Spinal cord (tissue), 10 donors: ENCODE measurements at places on chromosomes 7 and 10.
A peak's percentile ranks its signal among the peaks of the same experiment; 100 is the strongest.

DNA sequence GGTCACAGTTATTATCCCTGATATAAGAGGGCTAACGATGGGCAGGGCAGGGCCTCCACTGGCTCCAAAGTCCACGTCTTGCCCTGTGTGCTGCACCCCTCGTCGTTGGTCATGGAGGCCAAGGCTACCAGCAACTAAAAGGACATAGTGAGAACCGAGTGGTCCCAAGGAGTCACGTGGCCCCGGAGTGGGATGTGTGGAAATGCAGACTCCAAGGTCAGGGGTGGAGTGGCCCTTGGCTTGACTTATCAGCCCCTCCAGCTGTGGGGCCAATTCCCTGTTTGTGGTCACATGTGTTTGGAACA lies 30.7 kb downstream of the BTBD16 start:
- no peak for DNase-seq

- DNase-seq: no peak
Observed at GRCh38 chr10:84706875-84707274, 378.5 kb downstream of the CCSER2 start.

GRCh38 chr7:102008535-102009262 lies 191.3 kb downstream of the CUX1 start:
- DNase-seq: no peak

GRCh38 chr7:157795199-157795598 lies 458.4 kb downstream of the DNAJB6 start:
- DNase-seq: no peak

- no peak for DNase-seq
Observed at GRCh38 chr10:112307358-112308124, 24.3 kb downstream of the TECTB start.

GRCh38 chr7:155815332-155816191 lies 3.3 kb upstream of the SHH start:
- no peak for DNase-seq

DNA sequence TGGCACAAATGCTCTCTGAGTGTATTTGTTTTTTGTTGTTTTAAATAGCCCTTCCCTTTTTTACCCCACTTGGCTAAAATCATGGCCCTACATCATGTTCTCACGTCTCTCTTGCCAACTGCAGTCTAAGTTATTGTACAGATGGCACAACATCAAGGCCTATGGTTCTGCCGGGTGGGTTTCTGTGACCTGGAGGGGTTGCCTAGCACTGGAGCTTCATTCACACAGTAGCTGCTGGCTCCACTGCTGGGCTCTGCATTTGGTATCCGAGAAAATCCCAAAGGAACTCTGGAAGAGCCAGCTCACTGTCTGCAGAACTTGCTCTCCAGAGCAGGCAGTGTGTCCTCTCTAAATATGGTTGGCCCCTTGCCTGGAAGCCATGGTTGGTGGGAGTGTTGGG lies 120.6 kb downstream of the LRRC4 start:
- DNase-seq: peak; percentile 57

- DNase-seq: no peak
Observed at GRCh38 chr10:133253361-133253955, 15.8 kb downstream of the VENTX start.

DNA sequence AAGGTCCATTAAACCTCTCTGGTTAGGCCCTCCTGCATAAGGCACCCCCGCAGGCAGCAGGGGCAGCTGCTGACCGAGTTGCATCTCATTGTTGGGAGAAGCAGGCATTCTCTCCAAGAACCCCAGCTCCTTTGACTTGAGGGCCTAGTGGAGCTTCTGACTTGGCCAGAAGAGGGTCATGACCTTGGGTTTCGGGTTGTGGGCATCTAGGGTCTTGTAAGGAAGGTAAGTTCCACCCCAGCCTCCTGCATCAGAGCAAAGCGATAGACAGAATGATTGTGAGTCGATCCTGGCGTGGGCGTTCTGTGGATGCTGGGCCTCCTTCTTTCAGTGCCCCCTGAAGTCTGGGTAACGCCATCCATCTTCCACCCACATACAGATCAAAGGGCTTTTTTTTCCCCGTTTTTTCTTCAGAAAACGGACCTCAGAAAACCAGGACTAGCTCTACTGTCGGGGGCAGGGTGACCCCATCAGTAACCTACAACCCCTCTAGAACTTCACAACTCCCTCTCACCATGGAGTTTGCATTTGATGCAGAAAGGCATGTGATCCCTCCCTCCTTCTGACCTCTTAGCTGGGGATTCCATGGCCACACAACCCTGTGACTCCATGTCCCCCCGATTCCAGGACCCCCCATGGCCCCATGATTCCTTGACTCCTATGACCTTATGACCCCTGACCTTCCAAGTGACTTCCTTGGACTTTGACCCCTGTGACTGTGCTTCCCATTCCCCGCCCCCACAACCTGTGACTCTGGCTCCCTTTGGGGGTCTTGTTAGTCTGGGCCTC lies 3.0 kb downstream of the SEMA4G start:
- no peak for DNase-seq

GRCh38 chr10:127079392-127079791 lies 117.0 kb downstream of the INSYN2A start:
- no peak for DNase-seq

- no peak for DNase-seq
Observed at GRCh38 chr10:3525832-3526449, 259.1 kb downstream of the KLF6 start.

DNA sequence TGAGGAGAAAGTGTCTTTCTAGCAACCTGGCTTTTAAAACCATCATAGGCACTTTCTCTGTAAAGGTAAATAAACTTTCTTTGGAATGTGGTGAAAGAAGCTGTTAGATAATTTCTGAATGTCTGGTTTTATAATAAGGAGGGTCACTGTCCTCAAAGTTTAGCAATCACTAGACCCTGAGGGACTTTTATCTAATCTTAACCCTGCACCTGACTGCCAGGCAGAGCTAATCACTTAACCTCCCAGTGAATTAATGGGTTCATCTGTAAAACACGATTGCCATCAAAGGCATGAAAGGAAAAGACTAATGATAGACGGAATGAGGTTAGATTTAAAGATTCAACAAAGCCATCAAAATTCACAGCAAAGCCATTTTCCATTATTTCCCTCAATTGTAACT lies 553.8 kb downstream of the GRM8 start:
- no peak for DNase-seq

GRCh38 chr7:28666154-28666553 lies 253.8 kb downstream of the CREB5 start:
- DNase-seq: no peak

DNA sequence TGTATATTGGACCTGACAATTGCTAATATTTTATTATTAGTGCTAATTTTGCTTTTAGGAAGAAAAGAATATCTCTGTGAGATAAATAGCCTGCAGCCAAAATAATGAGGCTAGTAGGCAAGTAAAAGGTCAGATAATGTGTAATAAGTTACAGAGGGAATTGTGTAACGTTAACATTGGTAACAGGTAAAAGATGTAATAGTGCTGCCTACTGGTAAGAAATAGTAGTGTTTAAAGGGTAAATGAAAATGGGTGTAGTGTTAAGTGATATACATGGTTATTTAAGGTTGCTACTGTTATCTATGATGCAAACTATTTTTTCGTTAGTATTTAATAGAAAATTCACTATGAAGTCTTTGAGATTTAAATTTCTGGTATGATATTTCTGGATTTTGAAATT lies 9.2 kb upstream of the FOXP2 start:
- no peak for DNase-seq

- DNase-seq: no peak
Observed at GRCh38 chr7:74535951-74536356, 82.2 kb downstream of the GTF2IRD1 start.

- DNase-seq: no peak
Observed at GRCh38 chr10:124541076-124541903, 79.7 kb downstream of the LHPP start.

GRCh38 chr7:69782917-69783684 lies 184.8 kb downstream of the AUTS2 start:
- peak; percentile 59 for DNase-seq

DNA sequence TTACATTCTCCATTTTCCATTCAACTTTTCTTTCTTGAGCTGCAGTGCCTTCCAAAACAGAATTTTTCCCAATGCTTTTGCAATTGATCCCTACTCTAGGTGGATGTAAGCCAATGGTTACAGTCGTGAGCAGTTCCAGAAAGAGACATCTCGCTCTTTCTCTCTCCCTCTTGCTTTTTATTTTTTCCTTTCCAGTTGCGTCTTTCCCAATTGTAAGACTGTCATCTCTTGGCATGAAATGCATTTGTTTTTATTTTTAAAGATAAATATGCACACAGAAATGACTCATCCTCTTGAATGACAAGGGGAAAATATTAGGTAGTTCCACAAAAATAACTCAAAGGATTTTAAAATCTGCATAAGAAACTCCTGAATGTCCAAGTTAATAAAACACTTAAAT lies 25.1 kb downstream of the GLI3 start:
- no peak for DNase-seq

DNA sequence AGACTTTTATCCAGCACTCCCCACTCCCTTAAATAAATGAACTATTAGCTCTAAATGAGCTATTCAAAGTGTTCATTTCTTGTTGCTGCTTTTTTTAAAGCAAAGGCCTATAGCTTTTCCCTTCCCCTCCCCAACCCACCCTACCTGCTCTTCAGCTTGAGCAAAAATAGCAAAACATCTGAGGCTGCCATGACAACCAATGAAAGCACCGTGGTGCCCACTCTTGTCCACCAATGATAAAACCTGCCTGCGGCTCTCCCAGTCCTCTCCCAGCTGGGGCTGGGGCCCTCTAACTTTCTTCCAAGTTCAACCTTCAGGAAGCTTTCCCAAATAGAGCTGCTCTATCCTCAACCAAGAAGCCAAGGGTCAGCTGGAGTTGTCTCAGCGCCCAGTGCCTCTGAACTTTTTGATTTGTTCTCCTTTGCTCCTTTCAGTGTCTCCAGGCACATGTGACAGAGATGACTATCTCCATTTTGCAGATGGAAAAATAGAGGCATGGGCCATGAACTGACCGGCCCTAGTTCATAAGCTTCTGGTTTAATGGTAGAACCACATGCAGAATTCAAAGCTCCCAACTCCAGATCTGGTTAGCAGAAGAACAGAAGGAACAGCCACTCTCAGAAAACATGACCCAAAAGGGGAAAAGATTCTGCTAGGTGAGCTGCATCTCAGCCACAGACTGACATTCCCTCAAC lies 47.7 kb downstream of the PIK3AP1 start:
- no peak for DNase-seq

DNA sequence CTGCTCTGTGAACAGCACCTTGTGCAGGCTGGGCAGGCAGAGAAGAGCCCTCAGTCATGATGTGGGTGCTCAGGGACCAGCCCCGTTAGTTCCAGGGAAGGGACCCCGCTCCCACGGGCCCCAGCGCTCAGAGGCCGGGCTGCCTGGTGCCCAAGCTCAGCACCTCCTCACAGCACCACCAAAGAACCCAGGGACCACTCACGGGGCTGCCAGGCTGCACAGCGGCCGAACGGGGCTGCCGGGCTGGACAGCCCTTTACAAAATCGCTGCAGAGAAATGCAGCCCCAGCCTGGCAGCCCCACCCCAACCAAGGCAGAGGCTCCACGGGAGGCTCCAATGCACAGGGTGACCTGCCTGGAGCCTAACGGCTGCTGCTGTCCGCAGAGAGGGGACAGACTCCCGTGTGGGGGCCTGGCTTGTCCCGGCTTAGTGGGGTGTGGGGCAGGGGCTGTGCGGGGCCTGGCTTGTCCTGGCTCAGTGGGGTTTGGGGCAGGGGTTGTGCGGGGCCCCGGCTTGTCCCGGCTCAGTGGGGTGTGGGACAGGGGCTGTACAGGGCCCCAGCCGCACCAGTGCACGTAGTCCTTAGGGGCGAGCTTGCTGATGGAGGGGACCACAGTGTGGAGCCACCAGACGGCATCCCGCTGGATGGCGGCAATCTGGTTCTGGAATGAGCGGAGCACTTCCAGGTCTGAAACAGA lies 9.2 kb downstream of the INTS1 start:
- DNase-seq: no peak

DNA sequence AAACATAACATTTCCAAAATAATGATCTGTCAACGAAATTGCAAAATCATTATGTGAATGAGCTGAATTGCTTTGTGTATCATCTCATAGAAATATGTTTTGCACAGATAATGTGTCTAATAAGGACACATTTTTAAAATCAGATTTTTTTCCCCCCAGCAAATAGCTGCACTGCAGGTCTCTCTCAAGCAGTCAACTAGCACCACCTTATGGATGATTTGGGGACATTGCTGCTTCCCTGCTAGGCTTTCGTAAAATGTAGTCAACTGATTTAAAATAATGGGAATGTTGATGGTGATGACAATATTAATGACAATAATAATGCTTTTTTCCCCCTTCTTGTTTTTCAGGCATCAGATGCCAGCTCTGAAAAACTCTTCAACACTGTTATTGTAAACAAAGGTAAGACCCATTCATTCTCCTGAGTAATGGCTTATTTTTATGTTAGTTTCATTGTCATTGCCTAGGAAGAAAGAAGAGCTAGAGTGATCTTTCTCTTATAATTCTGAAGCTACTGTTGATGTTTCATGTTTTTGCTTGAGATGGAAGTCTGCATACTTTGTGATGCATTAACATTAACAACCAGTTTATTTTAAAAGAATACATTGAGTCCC lies 433.6 kb upstream of the GALNT17 start:
- DNase-seq: no peak

DNA sequence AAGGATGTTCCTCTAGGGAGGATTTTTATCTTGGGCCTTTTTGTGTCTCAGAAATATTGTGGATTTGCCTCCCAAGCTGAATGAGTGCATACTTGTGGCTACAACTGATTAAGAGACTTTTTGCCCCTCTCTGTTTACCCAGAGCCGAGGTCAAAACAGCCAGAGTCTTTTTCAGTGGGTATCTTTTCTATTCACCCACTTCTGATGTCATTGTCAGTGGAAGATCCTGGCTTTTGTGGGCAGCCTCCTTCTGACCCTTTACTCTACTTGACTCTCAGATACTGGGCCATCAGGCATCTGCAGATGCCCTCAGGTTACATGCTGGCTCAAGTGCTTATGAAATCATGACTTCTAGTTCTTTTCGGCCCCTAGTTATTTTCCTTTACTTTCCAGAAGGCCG lies 19.6 kb upstream of the PIP4K2A start:
- DNase-seq: no peak

DNA sequence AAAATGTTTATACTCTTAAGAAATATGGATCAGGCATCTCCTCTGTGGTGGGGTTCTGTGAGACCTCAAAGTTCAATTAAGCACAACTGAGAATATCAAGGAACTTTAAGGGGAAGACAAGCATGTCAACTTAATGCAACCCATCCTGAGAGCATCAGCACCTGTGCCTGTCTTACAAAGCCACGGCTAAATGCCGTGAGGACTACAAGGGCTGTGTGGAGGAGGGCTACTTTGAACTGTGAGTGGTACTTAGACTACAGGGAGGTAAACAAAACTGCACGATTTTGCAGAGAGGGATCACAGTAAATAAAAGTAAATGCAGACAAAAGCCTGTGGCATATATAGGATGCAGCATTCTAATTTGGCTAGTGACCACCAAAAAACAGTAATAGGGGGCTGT lies 139.1 kb downstream of the ATE1 start:
- no peak for DNase-seq
